ENCODE measurements at places on chromosomes 7 and 10.

GRCh38 chr10:72336259-72337038 lies 18.3 kb downstream of the DNAJB12 start:
- no peaks in the 10 kb centered on the region for H3K27me3 ChIP-seq
- DNase-seq, result no peak
- peaks cover 26% of the 10 kb centered on the region for H3K36me3 ChIP-seq
- H3K4me3 ChIP-seq, result no peak overlapping the region

- no peaks in the 10 kb centered on the region for H3K36me3 ChIP-seq
- DNase-seq, result peak; percentile 51
- peak overlapping the region; percentile 54 for H3K27ac ChIP-seq
- H3K4me3 ChIP-seq, result no peak overlapping the region
These were observed 258.1 kb upstream of the IGFBP3 start for GRCh38 chr7:46179061-46179610.

GRCh38 chr7:6658618-6659345 lies 21.7 kb downstream of the ZNF316 start:
- peak; percentile 38 for DNase-seq
- H3K4me3 ChIP-seq, result no peak overlapping the region
- no peaks in the 10 kb centered on the region for H3K36me3 ChIP-seq
- no peaks in the 10 kb centered on the region for H3K4me1 ChIP-seq
- H3K27me3 ChIP-seq, result no peaks in the 10 kb centered on the region

- H3K4me3 ChIP-seq, result peak overlapping the region; percentile 7
- H3K27ac ChIP-seq, result peak overlapping the region; percentile 83
- peak; percentile 84 for DNase-seq
- no peaks in the 10 kb centered on the region for H3K27me3 ChIP-seq
- no peaks in the 10 kb centered on the region for H3K36me3 ChIP-seq
These were observed 12.5 kb downstream of the PSAP start for GRCh38 chr10:71838264-71839211.

DNA sequence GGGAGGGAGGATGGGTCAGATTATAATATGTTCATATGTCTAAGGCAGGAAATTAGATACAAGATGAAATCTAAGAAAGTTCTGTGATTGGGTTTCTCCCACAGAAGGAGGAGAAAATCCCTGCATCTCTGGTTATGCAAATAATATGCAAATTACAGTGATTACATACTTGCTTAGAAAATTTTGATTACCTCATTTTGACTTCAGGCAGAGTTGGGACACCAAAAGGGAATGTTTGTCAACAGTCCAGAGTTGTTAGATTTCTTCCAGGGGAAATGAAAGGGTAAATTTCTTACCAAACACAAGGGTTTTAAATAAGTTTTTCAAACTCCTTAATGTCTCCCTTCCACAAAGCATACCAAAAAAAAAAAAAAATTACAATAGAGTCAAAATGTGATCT lies 101.4 kb upstream of the STEAP1B start:
- peak; percentile 47 for DNase-seq
- no peak overlapping the region for H3K27ac ChIP-seq
- H3K27me3 ChIP-seq, result no peaks in the 10 kb centered on the region
- H3K36me3 ChIP-seq, result no peaks in the 10 kb centered on the region
- H3K4me3 ChIP-seq, result no peak overlapping the region

- no peak overlapping the region for H3K27ac ChIP-seq
- DNase-seq, result peak; percentile 80
- H3K36me3 ChIP-seq, result no peaks in the 10 kb centered on the region
- H3K4me3 ChIP-seq, result no peak overlapping the region
- H3K27me3 ChIP-seq, result no peaks in the 10 kb centered on the region
- peaks cover 19% of the 10 kb centered on the region for H3K4me1 ChIP-seq
These were observed 93.8 kb downstream of the PTPRE start for GRCh38 chr10:128000471-128001362.

GRCh38 chr7:39647816-39648215 lies 24.4 kb downstream of the RALA start:
- H3K36me3 ChIP-seq, result no peaks in the 10 kb centered on the region
- DNase-seq, result no peak
- no peak overlapping the region for H3K4me3 ChIP-seq
- H3K27ac ChIP-seq, result no peak overlapping the region
- no peaks in the 10 kb centered on the region for H3K27me3 ChIP-seq
- peaks cover 49% of the 10 kb centered on the region for H3K4me1 ChIP-seq

DNA sequence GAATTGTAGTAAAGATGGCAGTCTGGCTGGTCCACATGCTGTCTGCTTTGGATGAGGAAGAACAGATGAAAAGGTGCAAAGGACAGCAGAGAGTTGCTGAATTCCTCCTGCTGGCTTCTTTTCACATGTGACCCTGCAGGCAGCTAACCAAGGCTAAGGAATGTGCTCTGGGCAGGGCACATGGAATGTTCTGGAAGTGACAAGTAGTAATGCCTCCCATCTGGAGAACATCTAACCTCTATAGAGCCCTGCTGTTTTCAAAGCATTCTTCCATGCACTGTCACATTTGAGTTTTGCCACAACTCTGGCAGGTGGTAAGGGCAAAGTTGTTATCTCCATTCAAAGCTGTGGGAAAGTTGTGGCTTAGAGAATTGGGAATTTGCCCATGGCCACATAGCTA lies 208.8 kb downstream of the STK31 start:
- no peaks in the 10 kb centered on the region for H3K27me3 ChIP-seq
- DNase-seq, result no peak
- H3K4me1 ChIP-seq, result no peaks in the 10 kb centered on the region
- no peak overlapping the region for H3K4me3 ChIP-seq

GRCh38 chr10:88318803-88319202 lies 264.3 kb downstream of the RNLS start:
- no peak overlapping the region for H3K27ac ChIP-seq
- no peaks in the 10 kb centered on the region for H3K27me3 ChIP-seq
- peak; percentile 2 for DNase-seq

- no peaks in the 10 kb centered on the region for H3K36me3 ChIP-seq
- H3K27me3 ChIP-seq, result peaks cover 50% of the 10 kb centered on the region
- peak; percentile 25 for DNase-seq
- no peak overlapping the region for H3K4me3 ChIP-seq
These were observed 3.4 kb downstream of the PRKAG2 start for GRCh38 chr7:151873402-151873965.

- H3K36me3 ChIP-seq, result no peaks in the 10 kb centered on the region
- H3K4me1 ChIP-seq, result no peaks in the 10 kb centered on the region
- H3K4me3 ChIP-seq, result no peak overlapping the region
- H3K27me3 ChIP-seq, result no peaks in the 10 kb centered on the region
- H3K27ac ChIP-seq, result no peak overlapping the region
These were observed 367.6 kb downstream of the HGF start for GRCh38 chr7:81402227-81402626.

DNA sequence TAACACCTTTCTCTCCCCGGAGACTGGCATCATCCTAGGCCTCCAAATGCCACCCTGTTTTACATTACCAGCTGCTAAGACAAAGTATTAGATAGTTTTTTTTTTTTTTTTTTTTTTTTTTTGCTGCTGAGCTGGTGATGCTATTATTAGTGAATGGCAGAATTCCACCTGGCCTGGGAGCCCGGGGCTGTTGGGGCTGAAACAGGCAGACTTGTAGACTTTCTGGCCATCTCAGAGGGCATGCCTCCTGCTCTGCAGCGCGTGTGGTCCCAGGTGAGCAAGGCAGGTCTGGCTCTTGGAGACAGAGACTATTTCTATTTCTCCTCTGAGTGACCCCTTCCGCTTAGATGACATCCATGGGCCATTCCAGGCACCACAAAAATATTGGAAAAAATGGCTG lies 104.2 kb downstream of the EMX2 start:
- H3K36me3 ChIP-seq, result no peaks in the 10 kb centered on the region
- no peak overlapping the region for H3K4me3 ChIP-seq
- no peak overlapping the region for H3K27ac ChIP-seq

- no peak overlapping the region for H3K27ac ChIP-seq
- no peaks in the 10 kb centered on the region for H3K27me3 ChIP-seq
- DNase-seq, result no peak
- no peak overlapping the region for H3K4me3 ChIP-seq
- H3K36me3 ChIP-seq, result no peaks in the 10 kb centered on the region
These were observed 25.6 kb downstream of the ZNF783 start for GRCh38 chr7:149287622-149288021.

DNA sequence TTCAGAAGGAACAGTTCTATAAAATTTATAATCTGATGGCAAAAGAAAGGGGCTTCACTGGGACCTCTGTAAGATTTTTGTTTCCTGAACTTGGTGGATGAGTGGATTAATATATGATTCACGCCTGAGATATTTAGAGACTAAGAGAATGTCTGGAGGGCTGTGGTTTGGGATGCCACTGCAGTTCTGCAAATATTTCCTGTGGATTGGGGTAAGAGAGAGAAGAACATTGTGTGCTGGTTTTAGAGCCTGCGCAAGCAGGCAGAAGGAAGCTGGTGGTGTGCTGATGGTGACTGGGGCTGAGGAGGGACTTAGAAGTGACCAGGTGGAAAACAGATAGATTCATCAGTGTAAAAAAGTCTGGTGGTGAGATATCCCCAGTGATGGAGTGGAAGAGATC lies 87.0 kb downstream of the SUGCT start:
- peaks cover 43% of the 10 kb centered on the region for H3K4me1 ChIP-seq
- H3K36me3 ChIP-seq, result no peaks in the 10 kb centered on the region
- peak; percentile 94 for DNase-seq

DNA sequence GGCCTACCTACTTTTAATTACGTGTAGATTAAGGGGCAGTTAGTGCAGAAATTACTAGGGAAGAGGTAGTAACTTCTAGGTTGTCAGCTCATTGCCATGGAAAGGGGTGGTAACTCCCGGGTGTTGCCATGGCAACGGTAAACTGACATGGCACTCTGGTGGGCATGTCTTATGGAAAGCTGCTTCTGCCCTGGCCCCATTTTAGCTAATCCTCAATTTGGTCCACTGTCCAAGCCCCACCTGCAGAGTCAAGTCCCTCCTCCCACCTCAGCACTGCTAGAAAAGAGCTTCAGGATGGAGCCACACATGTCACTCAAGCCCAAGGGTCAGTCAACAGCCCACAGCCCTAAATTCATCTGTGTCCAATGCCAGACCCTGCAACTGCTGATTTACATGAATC lies 7.5 kb upstream of the ZKSCAN1 start:
- no peak for DNase-seq
- no peaks in the 10 kb centered on the region for H3K4me1 ChIP-seq
- H3K27ac ChIP-seq, result no peak overlapping the region
- H3K36me3 ChIP-seq, result no peaks in the 10 kb centered on the region
- H3K4me3 ChIP-seq, result no peak overlapping the region

DNA sequence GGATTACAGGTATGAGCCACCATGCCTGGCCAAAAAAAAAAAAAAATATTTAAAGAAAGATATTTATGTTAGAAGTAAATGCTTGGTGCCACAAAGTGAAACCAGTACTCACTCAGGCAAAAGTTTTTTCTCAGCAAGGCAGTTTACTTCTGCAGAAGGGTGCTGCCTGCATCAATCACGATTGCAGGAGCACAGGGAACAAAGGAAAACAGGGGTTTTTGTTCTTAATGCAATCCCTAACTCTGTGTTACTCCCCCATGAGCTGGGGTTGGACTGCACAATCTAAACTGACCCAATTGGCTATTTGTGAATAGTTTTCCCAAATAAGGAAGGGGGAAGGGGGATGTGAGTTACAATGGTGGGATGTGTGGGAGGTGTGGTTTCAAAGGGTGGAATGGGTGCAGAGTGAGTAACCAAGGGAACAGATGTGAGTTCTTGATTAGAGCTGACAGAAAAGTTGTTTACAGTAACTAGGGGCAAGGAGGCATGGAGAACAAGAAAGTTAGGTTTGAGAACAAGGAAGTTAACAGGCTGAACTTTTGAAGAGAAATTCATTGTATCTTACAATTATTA lies 255.4 kb downstream of the TYW1 start:
- DNase-seq, result no peak
- no peak overlapping the region for H3K4me3 ChIP-seq
- no peak overlapping the region for H3K27ac ChIP-seq
- H3K4me1 ChIP-seq, result no peaks in the 10 kb centered on the region

GRCh38 chr10:1615186-1615954 lies 122.0 kb downstream of the ADARB2 start:
- H3K4me1 ChIP-seq, result no peaks in the 10 kb centered on the region
- no peaks in the 10 kb centered on the region for H3K36me3 ChIP-seq
- H3K27ac ChIP-seq, result no peak overlapping the region
- no peak for DNase-seq
- no peaks in the 10 kb centered on the region for H3K27me3 ChIP-seq

GRCh38 chr7:27870595-27870994 lies 130.6 kb downstream of the TAX1BP1 start:
- H3K36me3 ChIP-seq, result no peaks in the 10 kb centered on the region
- no peak overlapping the region for H3K4me3 ChIP-seq
- no peaks in the 10 kb centered on the region for H3K27me3 ChIP-seq
- no peak for DNase-seq

GRCh38 chr7:77425101-77426051 lies 9.2 kb upstream of the GSAP start:
- H3K27me3 ChIP-seq, result no peaks in the 10 kb centered on the region
- peak overlapping the region; percentile 57 for H3K27ac ChIP-seq
- peak; percentile 70 for DNase-seq
- H3K36me3 ChIP-seq, result no peaks in the 10 kb centered on the region
- peaks cover 36% of the 10 kb centered on the region for H3K4me1 ChIP-seq

DNA sequence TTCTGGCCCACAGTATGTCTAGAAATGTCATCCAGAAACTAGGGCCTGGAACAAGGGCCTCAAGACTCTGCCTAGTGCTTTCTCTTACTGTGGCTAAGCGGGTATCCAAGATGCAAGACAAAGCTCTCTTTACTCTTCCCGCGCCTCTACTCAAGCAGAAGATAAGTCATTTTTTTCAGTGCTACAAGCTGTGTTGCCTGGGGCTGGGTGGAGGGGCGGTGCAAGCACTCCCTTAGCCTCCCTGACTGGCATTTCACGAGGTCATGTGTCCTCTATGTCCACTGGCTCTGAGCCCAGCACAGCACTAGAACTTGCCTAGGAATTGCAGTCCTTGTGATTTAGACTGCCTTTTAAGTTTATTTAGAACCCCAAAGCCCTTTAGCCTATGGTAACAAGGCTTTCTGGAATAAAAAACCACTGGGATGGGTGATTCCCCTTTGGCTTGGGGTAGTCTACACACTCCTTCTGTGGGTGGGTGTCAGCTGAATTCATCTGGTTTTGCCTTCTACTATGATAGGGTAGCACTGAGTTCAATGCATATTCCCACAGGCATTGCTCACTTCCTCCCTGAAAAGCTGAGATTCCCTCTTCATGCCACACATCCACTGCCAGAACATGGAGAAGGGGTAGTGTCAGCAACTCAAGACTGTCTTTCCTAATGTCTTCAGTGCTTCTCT lies 371.8 kb upstream of the KCND2 start:
- H3K4me3 ChIP-seq, result no peak overlapping the region
- H3K4me1 ChIP-seq, result no peaks in the 10 kb centered on the region
- no peak overlapping the region for H3K27ac ChIP-seq
- DNase-seq, result no peak
- H3K27me3 ChIP-seq, result no peaks in the 10 kb centered on the region

GRCh38 chr7:21507627-21508343 lies 35.1 kb upstream of the DNAH11 start:
- H3K4me3 ChIP-seq, result no peak overlapping the region
- no peak overlapping the region for H3K27ac ChIP-seq
- H3K27me3 ChIP-seq, result no peaks in the 10 kb centered on the region
- no peaks in the 10 kb centered on the region for H3K4me1 ChIP-seq
- H3K36me3 ChIP-seq, result no peaks in the 10 kb centered on the region

DNA sequence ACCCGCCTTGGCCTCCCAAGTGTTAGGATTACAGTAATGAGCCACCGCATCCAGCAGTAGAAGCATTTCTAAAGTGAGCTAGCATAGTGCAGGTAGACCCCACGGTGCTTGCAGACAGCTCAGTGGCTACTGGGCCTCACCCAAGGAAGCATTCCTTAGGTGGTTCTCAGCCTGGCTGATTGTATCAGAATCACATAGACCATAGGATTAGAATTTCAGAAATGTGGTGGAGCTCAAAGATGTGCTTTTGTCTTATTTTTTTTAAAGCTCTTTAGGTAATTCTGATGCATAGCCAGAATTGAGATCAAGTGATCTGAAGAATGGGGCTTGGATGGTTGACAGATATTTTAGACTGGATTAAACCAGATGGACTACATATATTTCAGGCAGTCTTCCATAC lies 10.9 kb downstream of the ANLN start:
- H3K4me1 ChIP-seq, result peaks cover 5% of the 10 kb centered on the region
- no peaks in the 10 kb centered on the region for H3K27me3 ChIP-seq
- H3K27ac ChIP-seq, result no peak overlapping the region
- H3K4me3 ChIP-seq, result no peak overlapping the region
